NCI-H69 (cell line): ENCODE measurements at places on chromosomes 5 and 9.

- no peak for DNase-seq
Observed at GRCh38 chr5:109945097-109945678, 255.5 kb downstream of the MAN2A1 start.

- peak; percentile 94 for DNase-seq
Observed at GRCh38 chr9:97373331-97373730, 38.6 kb upstream of the TDRD7 start.

GRCh38 chr5:81164476-81164875 lies 68.6 kb upstream of the CKMT2 start:
- no peak for DNase-seq

DNA sequence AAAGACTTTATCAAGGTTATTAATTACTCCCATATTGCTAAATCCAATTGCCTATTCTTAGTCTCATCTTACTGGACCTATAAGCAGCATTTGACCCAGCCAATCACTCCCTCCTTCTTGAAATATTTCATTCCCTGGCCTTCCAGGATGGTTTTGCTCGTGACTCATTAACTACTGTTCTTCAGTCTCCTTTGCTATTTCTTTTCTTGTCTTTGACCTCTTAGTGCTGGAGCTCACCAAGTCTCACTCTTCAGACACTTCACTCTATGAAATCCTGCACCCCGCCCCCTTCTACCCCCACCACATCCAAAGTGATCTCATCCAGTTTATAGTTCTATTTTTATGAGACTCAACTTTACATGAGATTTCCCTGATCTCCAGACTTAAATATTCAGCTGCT lies 803.1 kb upstream of the WWC1 start:
- no peak for DNase-seq

- no peak for DNase-seq
Observed at GRCh38 chr9:72312386-72312987, 52.5 kb downstream of the ZFAND5 start.

DNA sequence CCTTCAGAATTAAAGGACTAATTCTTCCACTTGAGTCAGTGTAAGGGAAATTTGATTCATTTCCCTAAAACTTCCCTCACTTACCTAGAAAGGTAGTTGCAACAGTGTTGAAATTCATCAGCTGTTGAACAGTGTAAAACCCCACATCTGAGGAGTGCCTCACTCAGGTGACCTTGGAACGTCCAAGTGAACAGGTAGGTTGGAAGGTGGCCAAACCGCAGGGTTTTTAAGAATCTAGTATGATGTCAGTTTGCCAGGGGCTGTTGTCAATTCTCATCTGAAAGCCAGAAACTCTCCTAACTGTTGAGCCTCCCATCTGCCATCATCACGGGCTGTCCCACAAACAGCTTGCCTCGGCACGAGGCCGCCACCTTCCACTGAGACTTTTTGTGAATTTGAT lies 105.7 kb downstream of the TMEM174 start:
- peak; percentile 22 for DNase-seq
